Esophagus squamous epithelium (tissue), 5 donors: ENCODE measurements at places on chromosomes 11 and 22.

DNA sequence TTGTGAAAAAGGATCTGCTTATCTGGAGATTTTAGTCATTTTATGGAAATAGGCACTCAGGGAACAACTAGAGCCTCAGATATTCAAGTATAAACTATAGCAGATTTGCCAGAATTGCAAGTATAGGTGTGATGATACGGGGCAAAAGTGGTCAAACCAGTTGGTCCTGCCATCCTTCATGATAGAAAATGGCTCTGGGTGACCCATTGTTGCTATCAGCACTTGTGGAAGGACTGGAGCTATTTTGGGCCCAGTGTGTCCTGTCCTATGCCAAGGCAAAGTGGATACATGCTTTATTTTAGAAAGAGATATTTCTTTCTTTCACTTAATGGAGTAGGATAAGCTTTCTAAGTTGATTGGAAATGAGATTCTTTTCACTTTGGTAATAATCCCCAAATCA, 85.2 kb downstream of the PPP6R3 start:
- no peak for DNase-seq

GRCh38 chr11:16603890-16604793, 134.3 kb upstream of the C11orf58 start:
- no peak for DNase-seq

DNA sequence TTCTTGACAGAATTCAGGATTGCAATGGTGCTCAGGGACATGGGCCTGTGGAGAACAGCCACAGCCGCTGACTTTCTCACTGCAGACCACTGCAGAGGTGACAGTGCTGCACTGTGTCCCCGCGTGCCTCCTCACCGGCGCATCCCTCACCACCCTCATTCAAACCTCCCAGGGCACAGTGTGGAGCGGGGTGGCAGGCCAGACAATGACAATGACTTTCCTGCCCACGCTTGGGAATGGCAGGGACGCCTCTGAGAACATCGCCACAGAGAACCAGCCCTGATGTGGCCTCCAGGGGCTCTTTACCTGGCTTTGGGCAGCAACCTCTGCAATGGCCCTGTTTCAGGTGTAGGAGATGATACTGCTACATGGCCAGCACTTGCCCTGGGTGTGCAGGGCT, 65.7 kb downstream of the NCAPD3 start:
- no peak for DNase-seq

DNA sequence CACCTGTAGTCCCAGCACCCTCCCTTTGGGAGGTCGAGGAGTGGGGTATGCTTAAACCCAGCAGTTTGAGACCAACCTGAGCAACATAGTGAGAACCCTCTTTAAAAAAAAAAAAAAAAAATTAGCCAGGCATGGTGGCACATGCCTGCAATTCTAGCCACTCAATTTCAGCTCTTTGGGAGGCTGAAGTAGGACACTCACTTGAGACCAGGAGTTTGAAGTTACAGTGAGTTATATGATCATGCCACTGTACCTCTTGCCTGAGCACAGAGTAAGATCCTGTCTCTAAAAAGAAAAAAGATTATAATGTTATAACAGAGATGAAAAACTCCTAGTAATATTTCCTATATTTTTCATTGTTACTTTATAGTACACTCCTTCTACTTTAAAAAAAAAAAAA, 23.9 kb downstream of the PIK3C2A start:
- DNase-seq, result no peak

- DNase-seq, result no peak
Measured at GRCh38 chr11:116567721-116568242, 205.0 kb downstream of the BUD13 start.
